NCI-H510A (cell line): ENCODE measurements at places on chromosomes 6 and 20.

DNA sequence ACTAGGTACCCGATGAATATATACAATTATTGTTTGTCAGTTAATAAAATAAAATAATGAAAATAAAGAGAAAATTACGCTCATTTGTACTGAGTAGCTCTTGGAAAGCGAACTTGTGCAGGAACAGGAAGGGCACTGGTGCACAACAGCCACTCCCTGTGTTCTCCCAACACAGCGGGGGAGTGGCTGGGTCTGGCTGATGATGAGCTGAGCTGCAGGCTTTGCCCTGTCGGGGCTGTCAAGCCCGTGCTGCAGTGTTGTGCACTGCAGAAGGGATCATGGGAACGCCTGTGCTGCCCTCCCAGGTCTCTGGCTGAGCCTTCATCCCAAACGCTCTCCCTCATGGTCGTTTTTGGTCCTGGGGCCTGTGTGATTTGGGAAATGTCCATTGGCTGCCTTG is 131.7 kb upstream of the MAP3K4 start:
- no peak for DNase-seq

GRCh38 chr20:37393863-37394542 is 48.1 kb downstream of the SRC start:
- no peak for DNase-seq

DNA sequence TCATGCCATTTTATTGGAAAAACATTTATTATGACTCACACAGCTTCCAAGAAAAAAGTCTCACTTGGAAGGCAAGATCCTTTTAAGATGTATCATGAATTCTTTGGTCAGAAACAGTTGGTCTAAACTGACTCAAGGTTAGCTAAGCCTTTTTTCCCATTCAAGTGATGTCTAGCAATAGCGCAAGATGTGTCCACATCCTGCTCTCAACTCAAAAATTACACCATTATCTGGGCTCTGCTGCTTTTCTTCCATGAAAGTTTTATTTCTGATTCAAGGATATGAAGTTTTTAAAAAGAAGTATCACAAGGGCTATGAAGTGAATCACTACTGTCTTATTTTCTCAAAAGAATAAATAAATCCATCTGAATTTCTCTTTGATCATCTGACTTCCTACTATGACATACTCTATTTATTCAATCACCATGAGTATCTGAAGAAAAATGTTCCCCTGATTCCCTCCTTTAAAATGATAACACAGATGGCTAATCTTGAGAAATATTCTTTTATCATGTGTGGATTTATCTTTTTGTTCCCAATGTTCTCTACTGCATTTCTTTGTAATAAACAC is 139.2 kb downstream of the AHI1 start:
- DNase-seq: no peak

DNA sequence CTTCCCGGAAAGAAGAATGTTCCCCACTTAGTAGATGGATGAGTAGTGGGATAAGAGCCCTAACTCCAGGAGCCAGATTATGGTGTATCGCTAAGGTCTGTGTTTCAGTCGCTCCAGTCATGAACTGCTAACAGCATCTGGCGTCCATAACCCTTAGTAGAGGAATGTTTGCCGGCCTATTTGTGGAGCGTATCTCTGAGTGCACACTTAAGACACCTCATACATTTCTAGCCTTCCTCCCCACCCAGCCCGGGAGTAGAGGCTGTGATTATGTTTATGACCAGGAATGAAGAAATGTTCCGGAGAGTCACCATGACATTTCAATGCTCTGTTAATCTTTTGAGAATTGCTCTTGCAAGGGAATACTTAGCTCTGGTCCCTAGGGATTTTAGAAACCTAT is 251.1 kb upstream of the SOX4 start:
- no peak for DNase-seq

DNA sequence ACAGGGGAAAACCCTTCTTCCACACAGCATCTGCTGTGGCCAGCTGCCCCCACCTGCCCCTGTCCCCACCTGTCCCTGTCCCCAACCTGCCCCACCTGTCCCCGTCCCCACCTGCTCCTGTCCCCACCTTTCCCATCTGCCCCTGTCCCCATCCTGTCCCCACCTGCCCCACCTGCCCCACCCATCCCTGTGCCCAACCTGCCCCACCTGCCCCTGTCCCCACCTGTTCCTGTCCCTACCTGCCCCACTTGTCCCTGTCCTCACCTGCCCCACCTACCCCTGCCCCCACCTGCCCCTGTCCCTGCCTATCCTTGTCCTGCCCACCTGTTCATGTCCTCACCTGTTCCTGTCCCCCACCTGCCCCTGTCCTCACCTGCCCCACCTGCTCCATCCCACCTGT is 6.4 kb upstream of the MYT1 start:
- no peak for DNase-seq

DNA sequence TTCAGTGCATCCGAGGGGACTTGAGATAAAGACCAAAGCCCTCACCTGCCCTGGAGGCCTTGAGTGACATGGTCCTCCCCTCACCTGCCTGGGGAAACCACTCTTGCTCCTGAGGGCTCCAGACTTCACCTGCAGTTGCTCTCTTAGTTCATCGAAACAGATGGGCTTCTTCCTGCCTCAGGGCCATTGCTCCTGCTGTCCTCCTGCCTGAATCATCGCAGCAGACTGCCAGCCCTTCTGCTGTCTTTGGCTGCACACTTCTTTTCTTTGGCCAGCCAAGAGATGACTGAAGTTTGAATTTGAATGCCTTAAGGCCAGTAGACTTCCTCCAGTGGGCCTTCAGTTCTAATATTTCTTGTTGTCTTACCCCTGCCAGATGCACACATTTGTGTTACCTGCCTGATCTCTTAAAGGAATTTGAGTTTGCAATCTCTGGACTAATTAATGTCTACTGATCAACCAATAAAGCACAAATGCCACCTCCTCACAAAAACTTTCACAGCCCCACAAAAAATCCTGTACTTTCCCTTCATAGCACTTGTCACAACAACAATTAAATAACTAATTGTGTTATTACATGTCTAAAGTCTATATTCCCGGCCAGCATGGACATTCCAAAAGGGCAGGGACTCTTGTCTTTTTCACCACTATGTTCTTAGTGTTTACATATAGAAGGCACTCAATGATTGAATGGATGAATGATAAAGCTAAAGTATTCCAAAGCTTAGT is 56.7 kb upstream of the SGK1 start:
- DNase-seq: no peak

GRCh38 chr6:111721753-111722154 is 116.1 kb upstream of the TRAF3IP2 start:
- no peak for DNase-seq

DNA sequence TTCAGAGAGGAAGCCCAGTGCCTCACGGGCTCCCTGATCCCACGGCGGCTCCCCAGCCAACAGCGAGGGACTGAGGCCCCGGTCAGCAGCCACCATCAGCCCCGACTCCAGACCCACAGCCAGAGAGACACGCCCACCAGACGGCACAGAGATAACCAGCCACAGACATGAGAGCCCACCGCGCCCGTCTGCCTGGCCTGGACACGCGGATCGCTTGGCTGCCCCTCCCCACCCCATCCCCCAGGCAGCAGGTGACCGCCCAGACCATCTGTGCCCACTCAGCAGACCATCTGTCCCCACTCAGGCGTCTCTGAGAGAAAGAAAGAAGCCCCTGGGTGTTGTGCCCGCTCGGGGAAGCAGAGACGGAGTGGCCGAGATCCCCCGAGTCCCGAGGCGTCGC is 55.5 kb upstream of the CHRNA4 start:
- DNase-seq: no peak

GRCh38 chr6:74979065-74979766 is 226.6 kb downstream of the COL12A1 start:
- no peak for DNase-seq

DNA sequence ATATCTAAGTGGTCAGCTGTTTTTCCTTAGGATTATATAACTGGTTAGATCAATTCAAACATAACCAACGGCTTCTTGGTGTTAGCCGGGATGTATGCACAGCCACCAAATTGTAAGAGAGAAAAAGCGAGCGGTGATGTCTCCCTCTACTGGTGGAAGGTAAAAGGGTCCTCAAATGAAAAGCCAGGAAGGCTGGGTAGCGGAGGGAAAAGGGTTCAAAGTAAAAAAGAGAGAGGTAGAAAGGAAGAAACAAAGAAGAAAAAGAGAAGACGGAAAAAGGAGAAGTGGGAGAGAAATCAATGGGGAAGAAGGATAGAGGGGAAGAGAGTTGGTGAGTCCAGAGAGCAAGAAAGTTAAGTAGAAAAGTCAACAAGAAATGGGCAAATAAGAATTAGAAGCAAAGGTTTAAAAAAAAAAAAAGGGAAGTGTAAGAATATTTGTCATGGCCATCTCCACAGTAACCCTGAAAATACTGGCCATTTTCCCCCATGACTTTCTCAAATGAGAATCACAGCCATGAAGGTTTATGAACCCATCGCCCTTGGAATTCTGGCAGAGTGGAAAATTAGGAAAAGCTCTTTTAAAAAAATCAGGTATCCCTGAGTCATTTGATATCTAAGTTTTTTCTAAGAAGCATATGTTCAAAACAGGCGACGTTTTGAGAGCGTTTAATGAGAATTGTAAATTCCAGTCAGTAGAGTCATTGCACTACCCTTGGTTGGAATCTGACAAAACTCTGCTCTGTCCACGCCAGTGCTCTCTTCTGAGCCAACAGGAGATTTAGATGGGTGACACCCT is 155.6 kb upstream of the SNX9 start:
- DNase-seq: no peak

- no peak for DNase-seq
These were observed 18.6 kb downstream of the ARID1B start for GRCh38 chr6:156795825-156796224.

- DNase-seq: no peak
These were observed 24.1 kb downstream of the HECA start for GRCh38 chr6:139159016-139159415.

- no peak for DNase-seq
These were observed 39.1 kb downstream of the ILRUN start for GRCh38 chr6:34657307-34657978.

DNA sequence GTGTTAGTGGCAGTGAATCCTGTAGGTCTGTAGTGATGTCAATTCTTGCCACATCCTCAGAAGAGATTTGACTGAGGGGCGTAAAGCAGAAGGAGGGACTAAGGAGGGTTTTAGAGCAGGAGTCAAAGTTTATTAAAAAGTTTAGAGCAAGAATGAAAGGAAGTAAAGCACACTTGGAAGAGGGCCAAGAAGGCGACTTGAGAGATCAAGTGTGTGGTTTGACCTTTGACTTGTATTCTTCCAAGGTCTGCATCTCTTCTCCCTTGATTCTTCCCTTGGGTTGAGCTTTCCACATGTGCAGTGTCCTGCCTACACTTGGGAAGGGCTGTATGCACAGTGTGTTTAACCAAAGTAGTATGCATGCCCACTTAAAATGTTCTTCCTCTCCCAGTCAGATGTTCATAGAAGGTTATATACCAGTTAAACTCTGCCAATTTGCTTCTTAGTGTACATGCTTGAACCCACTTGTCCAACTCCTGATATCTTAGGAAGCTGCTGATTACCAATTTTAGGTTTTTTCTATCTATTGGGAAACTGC is 627.6 kb downstream of the MMUT start:
- DNase-seq: no peak

- no peak for DNase-seq
These were observed 135.6 kb upstream of the UST start for GRCh38 chr6:148611213-148611612.

- no peak for DNase-seq
These were observed 35.3 kb downstream of the RALGAPA2 start for GRCh38 chr20:20677186-20677585.

DNA sequence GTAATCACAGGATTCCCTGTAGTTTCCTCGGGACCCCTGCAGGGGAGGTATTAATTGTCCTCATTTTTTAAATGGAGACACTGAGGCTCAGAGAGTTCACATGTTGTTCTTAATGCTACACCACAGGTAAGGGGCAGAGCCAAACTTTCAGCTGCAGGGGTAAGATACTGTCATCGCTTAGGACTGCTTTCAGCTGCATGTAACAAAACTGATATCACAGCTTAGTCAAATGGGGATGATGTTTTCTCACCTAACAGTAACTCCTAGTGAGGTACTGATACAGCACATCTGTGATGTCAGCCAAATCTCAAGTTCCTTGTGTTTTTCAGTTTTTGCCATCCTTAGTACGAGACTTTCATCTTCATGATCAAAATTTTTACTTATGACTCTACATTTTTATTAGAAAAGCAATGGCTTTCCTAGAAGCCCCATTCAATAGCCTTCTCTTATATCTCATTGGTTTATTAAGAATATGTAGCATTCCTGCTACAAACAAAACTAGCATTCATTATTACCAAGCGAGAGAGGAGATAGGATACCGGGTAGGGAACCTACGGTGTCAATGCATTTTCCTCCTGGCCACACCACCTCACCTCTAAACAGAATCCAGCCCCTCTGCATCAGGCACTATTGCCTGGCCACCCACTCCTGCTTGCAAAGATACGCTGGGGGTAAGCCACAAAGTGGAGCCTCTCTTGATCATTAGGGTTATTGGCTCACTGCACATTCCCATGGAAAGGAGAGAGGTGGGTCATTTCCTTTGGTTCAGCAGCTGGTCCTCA is 557.5 kb downstream of the CD83 start:
- DNase-seq: no peak

GRCh38 chr6:136639702-136640101 is 89.5 kb upstream of the MAP7 start:
- DNase-seq: no peak

DNA sequence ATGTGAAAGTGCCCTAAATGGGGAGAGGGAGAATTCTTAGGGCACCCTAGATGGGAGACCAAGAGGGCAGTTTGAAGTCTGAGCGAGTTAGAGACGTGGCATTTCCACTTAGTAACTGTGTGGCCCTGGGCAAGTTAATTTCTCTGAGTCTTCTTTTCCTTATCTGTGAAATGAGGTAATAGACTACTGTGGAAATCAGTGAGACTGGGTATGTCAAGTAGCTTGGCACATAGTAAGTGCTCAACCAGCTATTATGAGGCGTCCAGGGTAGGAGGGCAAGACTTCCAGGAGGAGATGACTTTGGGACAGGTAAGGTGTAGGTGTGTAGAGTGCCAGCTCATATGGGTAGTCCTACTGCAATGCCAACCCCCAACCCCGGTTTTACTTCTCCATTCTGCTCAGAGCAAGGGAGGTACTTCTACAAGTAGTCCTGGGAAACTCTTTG is 770 bp downstream of the KIF3B start:
- no peak for DNase-seq

- no peak for DNase-seq
These were observed 254.4 kb upstream of the JAG1 start for GRCh38 chr20:10927936-10928840.

- no peak for DNase-seq
These were observed 179.0 kb upstream of the MAP3K7 start for GRCh38 chr6:90765895-90766294.

GRCh38 chr6:139060332-139060731 is 31.8 kb downstream of the ABRACL start:
- DNase-seq: no peak

DNA sequence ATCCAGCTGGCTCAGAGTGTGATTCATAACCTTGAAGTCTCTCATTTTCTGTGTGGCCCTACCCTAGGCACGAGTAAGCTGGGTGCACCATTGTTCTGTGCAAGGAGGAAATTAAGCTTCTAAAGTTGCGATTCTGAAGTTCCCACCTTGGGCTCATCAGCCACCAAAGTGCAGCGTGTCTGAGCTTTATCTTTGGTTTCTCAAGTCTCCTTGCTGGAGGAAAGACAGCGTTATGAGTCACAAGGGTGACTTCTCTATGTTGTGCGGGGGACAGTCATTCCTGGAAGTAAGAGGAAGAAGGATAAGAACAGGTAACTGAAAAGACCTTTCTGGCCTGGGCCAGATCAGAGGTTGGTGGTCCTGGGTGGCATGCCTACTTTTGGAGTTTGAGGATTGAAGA is 16.8 kb downstream of the MRAP2 start:
- DNase-seq: no peak
